Activated T-cell treated with anti-CD3 and anti-CD28 coated beads, Interleukin-2, amount 50 U/mL, for 48 hours (primary cell): ENCODE measurements at places on chromosomes 2 and 18.
A peak's percentile ranks its signal among the peaks of the same experiment; 100 is the strongest.

GRCh38 chr2:90069290-90069894 lies 1377.9 kb downstream of the RPIA start:
- DNase-seq = peak; percentile 19

DNA sequence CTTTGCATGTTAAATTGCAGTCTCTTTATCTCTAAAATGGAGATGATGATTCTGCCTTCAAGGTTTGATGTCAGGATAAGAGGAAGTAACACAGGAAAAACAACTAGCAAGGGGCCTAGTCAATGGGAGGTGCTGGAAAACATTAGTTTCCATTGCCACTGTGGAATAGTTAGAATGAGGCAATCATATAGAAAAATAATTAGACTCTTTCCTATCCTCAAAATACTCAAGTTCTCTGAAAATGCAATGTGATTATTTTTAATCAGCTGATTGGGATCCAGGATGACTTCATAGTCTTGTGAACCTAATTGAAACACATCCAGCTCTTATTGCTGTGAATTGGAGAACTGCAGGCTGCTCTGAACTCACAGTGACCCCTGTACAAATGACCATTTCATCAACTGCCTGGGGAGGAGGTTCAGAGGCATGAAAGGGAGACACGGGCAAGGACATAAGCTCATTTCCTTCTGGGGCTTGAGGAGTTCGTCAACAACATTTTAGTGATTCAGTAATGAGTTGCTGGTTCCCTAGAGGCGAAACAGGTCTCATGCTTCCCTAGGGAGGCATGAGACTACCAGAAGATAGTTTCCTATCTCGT lies 422.5 kb downstream of the LPIN1 start:
- no peak for DNase-seq

- no peak for DNase-seq
Observed at GRCh38 chr2:130381145-130381544, 25.3 kb downstream of the PTPN18 start.

- no peak for DNase-seq
Observed at GRCh38 chr18:35571138-35571537, 10.4 kb upstream of the GALNT1 start.

- DNase-seq = no peak
Observed at GRCh38 chr2:137658433-137658832, 305.8 kb upstream of the HNMT start.

DNA sequence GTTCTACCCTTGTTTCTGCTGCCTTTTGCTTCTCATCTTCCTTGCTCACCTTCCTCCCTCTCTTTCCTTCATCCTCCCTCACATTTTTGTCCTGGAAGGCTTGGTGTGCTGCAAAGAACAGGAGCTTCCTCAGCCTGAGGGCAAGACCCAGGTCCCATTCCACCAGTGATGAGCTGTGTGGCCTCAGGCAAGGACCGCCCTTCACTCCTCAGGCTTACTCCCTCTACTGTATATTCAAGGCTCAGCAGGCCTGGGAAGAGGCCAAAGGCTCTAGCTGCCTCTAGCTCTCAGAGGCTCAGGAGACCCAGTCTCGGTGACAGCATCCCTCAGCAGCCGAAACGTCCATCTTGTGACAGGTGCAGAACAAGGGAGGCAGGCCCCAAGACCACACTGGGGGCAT lies 97.5 kb downstream of the MRO start:
- DNase-seq = no peak

DNA sequence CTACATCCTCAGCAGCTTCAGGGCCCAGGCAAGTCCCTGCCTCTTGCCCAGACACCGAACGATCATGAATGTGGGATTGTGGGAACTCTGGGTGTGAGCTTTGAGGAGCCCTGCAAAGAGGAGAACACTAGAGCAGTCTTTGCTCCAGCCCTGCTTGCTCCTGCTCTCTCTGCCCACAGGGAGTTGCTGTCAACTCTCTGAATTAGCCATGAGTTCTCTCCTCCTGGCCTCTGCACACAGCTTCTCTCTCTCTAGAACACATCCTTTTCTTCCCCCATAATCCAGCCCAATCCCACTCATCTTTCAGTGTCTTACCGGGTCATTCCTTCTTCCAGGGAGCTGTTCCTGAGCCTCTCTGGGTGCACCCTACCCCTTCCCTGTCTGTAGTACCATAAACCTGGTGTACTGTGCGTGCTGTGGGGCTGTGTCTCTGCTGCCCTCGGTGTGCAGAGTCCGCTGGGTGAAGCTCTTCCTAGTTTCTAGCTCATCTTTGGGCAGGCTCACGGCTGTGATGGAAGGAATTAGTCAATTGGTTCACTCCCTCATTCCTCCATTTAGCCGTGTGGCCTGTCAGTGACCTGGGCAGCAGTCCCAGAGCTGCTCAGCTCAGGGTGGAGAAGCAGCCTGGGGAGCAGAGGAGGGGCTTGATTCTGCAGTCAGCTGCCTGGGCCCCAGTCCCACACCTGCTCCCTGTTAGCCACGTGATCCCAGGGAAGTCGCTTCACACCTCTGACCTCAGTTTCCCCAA lies 132.9 kb upstream of the HDAC4 start:
- DNase-seq = no peak

DNA sequence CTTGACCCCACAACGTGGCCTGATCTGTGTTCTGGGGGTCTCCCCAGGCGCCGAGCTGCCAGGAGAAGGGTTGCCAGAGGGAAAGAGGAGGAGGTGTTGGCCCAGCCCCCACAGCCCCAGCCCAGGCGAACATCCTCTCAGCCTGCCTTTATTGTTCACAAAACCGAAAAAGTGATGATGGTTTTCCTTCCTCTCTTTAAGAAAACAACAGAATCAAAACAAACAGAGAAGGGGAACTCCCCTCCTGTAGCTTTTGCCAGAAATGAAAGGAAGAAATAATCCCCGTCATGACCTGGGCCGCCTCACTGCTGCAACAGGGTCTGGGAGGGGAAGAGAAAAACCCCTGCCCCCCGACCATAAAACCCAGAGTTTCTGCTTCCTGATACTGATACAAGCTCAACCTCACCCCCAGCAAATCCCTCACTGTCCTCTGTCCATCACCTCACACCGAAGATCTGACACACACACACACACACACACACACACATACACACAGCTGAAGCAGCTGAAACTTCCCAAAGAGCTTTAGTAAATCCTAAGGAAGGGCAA lies 52.0 kb downstream of the ZFP36L2 start:
- peak; percentile 81 for DNase-seq
